Vagina (tissue), 2 donors: ENCODE measurements at places on chromosomes 16 and 17.

- no peaks in the 10 kb centered on the region for H3K36me3 ChIP-seq
- H3K27ac ChIP-seq, result no peak overlapping the region
- no peaks in the 10 kb centered on the region for H3K27me3 ChIP-seq
- no peaks in the 10 kb centered on the region for H3K4me1 ChIP-seq
- no peak overlapping the region for H3K4me3 ChIP-seq
Measured at GRCh38 chr16:64926476-64926875, 195.4 kb downstream of the CDH11 start.

DNA sequence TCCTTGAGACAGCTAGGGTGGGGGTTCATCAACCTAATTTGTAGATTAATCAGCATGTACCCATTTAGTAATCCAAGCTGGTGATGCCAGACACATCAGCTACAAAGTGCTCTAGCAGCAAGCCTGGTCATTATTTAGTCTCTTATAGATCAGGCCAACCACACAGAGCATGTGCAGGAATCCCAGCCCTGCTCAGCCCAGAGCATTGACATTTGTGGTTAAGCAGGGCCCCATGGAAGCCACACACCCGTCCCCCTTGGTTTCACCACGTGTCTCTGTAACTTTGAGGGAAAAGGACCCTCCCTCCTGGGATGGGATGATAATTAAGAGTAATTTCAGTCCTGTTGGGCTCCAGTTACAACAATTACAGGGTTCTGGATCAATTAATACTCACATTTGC lies 268.8 kb upstream of the RPL38 start:
- H3K27ac ChIP-seq, result no peak overlapping the region
- no peaks in the 10 kb centered on the region for H3K4me1 ChIP-seq
- no peaks in the 10 kb centered on the region for H3K36me3 ChIP-seq

DNA sequence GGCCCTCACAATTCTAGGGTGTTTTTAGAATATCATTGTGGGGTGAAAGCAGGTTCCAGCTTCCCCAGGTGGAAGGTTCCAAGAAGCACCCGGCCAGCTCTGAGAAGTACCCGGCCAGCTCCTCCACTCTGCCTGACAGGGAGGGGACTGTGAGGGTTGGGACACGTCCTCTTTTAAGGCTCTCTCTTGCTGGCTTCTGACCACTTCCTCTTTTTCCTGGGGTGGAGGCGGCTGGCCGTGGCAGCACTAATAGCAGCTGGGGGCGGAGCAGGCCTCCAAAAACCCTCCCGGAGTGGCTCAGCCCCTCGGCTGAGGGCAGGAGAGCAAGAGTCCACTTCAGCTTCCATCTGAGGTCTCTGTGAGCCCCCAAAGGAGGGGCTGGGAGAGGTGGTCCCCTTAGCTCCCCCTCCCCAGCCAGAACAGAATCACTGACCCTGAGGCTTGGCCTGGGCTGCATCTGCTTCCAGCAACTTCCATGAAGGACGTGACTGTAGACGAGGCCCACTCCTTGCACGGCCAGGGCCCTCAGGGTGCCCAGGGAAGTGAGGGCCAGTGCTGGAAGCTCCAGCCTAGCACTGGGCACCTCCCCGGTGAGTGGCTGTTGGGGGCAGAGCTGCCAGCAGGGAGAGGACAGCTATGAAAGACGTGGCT lies 26.7 kb upstream of the PLCG2 start:
- H3K27ac ChIP-seq, result no peak overlapping the region
- H3K36me3 ChIP-seq, result no peaks in the 10 kb centered on the region
- DNase-seq, result no peak
- no peaks in the 10 kb centered on the region for H3K27me3 ChIP-seq
- no peaks in the 10 kb centered on the region for H3K4me1 ChIP-seq

GRCh38 chr17:47231334-47231733 lies 22.2 kb downstream of the MYL4 start:
- no peak overlapping the region for H3K4me3 ChIP-seq
- DNase-seq, result no peak
- H3K27me3 ChIP-seq, result no peaks in the 10 kb centered on the region
